ENCODE measurements at places on chromosomes 1 and 21. TPM values are rescaled to one million over a fixed set of nuclear protein-coding genes. Genes with fewer than 3 reads are reported as not detected.

- no peak for DNase-seq
These were observed 29.1 kb downstream of the KNCN start for GRCh38 chr1:46522184-46522968.

MEX3A gene
- 19.8 TPM for total RNA-seq

SLC44A5 gene
- total RNA-seq = 0.21 TPM

NUDT4B gene
- 0.68 TPM for total RNA-seq

- DNase-seq = peak; percentile 56
These were observed 653.8 kb downstream of the NPHP4 start for GRCh38 chr1:5338466-5338865.

DNA sequence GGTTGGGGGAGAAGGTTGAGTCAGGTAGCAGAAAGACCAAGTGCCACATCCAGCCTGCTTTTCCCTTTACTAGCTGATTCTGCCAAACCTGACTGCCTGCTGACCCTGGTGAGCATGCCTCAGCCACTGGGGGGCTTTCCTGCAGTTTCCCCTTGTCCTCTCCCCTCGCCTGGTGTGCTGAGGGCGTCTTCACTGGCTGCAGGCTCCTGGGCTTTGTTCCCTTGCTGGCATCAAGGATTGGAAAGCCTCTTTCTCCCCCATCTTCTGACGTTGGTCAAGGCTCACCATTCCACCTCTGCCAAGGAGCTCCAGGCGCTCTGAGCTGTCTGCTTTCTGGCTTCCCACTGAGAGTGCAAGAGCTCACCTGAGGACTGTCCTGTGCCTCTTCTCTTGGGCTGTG, 28.4 kb downstream of the MAN1C1 start:
- peak; percentile 77 for DNase-seq

DNA sequence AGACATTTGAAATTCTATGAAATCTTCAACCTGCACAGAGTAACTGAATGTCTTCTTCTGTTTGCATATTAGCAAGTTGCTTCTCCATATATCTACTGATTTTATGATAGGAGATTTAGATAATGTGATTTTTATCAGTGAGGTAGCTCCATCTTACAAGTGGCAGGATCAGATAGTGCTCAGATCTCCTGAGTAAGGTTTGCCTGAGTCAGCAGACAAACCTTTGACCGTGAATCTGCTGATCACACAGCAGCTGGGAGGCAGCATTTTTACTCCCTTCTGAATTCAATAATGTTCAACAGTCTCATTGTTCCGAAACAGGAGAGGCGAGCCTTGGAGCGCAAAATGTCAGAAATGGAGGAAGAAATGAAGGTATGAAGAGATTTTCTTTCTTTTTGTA, 141.4 kb downstream of the SYT2 start:
- DNase-seq = no peak

DNA sequence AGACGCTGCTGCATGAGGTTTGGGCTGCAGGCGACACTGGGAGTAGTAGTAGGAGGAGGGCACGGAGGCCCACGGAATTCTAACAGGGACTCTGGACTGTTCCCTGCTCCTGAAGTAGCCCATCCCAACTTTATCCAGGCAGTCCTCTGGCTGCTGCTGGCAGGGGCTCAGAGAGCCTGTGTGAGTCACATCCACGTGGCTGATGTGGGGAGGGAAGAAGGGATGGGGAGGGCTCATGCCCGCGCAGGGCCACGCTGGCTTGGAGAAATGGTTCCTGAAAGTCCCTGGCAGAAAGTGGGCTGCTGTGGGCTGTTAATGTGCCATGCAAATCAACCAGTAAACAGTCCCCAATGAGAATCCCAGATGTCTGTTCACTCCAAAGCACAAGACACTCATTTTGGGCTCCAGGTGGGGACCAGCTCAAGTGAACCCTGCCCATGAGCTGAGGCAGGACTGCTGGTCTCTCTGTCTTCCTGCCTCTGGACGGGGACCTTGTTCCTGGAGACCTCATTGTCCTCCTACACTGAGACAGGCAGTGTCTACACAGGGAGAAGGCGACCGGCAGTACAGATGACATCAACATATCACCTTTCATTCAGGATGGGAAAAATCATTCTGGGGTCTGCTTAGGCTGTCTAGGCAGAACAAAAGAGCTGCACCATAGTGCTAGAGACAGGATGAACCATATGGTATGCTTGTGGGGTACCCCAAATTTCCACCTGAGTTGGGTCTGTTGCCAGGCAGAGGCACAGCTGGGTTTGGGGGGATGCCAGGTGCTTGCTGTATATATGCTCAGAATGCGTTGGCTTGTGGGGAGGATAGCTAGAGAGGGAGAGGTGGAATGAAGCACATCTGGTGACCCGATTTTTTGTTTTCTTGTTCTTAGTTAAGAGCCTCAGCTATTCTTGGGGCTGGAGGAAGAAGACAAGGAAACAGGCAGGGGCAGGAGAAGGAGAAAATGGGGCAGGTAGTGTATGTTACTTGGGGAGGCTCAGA, 57.9 kb upstream of the FMOD start:
- no peak for DNase-seq

GRCh38 chr1:58515794-58516401, 30.6 kb downstream of the OMA1 start:
- no peak for DNase-seq

DNA sequence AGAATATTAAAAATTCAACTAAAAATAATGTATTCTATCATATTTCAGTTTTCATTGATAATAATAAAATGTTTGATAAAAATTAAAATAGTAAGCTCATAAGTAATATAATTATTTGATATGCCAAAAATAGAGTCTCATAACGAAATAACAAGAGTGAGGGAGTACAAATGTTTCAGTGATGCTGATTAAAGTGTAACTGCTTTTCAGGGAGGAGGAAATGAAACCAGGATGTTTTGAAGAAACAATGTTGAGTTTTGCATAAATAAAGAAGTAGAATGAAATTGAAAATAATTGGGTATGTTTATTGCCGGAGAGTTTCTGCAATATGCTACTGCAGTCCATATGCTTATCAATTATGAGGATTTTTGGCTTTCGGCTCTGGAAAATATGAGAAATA, 1159.8 kb upstream of the ADGRL2 start:
- no peak for DNase-seq

DNA sequence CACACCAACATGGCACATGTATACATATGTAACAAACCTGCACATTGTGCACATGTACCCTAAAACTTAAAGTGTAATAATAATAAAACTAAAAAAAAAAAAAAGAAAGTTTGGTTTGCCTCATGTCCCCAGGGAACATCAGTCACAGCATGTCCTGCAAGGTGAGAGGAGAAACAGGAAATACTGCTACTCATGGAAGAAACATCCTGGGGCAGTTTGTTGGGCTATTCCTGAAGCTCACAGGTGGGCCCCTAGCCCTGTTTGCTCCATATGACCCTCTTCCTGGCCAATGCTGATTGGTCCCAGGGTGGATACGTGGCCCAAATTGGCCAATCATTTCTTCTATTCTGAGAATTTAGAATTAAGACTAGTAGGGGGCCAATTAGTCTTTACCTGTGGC, 103.4 kb upstream of the ADAR start:
- no peak for DNase-seq
